ENCODE measurements at places on chromosomes 5 and 9.

DNA sequence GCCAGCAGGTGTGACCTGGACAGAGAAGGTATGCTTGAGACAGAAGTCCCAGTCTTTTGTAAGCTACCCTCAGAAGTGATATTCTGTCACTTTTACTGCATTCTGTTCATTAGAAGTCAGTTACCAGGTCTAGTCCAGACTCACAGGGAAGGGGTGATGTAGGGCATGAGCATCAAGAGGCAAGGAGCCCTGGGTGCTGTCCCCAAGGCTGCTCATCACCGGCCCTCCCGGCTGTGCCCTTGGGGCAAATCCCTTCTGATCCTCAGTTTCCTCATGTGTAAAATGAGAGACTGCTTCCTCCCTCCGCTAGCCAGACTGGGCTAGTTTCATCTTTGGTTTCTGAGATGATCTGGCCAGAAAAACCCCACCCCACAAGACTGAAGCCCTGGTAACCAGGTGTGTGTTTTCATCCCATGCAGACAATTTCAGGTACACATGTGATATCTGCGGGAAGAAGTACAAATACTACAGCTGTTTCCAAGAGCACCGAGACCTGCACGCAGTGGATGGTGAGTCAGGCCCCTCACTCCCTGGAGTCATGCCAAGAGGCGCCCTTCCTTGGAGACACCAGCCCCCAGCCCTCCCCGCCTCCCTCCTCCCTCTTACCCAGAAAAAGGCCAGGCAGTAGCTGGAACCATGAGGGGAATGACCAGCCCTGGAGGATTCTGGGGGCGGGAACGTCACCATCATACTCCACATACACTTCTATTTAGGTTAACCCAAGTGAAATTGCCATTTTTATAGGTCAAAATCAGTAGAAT, 71.0 kb downstream of the AMBP start:
- no peak for DNase-seq

DNA sequence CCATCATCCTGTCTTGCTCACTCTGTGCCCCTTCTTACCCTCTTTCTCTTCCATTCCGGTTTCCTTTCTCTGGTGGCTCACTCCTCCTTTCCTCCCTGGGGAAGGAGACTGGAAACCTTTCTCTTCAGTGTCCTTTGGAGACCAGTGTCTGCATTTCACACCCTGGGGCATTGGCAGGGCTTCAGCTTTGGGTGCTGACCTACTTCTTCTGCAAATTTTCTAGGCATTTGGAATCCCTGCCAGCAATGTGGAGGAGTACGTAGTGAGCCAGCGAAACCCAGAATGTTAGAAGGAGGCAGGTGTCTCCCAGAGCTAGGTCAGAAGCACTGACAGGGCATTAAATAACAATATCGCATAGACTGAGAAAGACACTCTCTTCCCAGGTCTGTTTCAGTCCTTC, 122.2 kb downstream of the SLC28A3 start:
- DNase-seq: no peak

DNA sequence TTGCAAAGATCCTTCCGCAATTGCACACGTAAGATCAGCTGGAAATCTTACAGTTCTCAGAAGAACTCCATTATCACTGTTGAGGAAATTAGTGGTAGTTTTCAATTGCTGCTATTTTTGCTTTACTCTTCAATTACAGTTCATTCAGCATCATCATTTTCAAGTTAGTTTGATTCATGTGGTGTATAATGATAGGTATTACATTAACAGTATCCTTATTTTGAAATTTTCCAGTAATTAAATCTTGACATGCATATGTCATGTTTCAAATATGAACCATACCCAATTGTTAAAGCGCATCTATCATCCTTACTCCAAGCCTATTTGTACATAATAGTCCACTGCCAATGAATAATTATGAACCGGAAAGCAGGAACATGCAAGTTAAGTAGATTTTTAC, 60.3 kb downstream of the NR6A1 start:
- DNase-seq: no peak

DNA sequence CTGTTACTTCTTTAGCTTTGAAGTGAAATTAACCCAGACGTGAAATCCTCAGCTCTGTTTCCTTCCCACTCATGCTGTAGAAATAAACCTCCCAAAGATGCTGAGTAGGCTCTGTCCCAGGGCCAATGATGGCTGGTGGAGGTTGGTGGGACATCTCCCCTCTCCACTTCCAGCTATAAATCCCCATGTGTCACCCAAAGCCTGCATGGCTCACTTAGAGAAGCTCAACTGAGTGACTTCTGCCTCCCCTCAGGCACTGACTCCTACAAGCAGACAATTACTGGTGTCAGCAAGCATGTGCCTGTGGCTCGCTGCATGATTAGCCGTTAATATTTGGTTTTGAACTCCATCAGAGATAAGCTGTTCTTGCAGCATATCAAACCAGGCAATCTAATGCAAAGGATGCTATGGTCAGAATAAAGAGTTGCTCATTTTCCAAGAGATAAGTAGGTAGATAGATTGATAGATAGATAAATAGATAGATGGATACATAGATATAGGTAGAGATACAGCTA, 569.5 kb upstream of the WWC1 start:
- DNase-seq: no peak

- DNase-seq: no peak
These were observed 102.7 kb downstream of the GALNT10 start for GRCh38 chr5:154293219-154293618.

- no peak for DNase-seq
These were observed 37.6 kb upstream of the MAST4 start for GRCh38 chr5:66558560-66558959.

DNA sequence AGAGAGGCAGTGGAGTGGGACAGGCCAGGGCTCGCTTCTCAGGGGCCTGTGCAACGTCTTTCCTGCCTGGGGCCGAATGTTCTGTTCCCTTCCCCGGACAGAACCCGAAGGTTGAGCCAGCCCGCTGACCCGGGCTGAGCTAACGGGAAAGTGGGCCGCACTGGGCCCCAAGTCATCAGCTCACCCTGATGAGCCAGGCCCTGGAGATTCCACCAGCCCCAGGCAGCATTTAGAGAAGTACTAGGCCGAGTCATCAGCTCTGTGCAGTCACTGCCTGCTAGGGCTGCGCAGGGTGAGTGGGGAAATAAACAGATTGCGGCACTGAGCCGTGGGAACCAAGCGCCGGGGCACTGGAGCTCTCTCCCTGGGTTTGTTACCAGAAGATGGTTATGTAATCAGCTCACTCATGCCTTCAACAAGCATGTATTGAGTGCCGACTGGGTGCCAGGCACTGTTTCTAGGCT, 29.1 kb upstream of the DUSP1 start:
- DNase-seq: peak; percentile 95

DNA sequence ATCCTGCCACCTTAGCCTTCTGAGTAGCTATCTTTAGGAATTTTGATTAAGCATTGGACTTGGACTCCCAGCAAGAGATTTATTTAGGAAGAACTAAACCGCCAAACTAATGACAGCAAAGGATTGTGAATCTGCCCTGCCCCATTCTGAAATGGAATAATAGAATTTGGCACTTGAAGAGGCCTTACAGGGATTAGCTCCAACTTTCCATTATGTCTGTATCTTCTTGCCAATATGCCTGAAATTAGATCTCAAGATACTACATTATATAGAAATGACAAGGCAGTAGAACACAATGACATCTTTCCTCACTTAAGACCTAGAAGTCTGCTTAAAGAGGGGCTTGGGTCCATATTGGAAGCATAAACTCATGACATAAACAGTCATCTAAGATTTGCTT, 77.0 kb upstream of the DPYSL3 start:
- DNase-seq: no peak

DNA sequence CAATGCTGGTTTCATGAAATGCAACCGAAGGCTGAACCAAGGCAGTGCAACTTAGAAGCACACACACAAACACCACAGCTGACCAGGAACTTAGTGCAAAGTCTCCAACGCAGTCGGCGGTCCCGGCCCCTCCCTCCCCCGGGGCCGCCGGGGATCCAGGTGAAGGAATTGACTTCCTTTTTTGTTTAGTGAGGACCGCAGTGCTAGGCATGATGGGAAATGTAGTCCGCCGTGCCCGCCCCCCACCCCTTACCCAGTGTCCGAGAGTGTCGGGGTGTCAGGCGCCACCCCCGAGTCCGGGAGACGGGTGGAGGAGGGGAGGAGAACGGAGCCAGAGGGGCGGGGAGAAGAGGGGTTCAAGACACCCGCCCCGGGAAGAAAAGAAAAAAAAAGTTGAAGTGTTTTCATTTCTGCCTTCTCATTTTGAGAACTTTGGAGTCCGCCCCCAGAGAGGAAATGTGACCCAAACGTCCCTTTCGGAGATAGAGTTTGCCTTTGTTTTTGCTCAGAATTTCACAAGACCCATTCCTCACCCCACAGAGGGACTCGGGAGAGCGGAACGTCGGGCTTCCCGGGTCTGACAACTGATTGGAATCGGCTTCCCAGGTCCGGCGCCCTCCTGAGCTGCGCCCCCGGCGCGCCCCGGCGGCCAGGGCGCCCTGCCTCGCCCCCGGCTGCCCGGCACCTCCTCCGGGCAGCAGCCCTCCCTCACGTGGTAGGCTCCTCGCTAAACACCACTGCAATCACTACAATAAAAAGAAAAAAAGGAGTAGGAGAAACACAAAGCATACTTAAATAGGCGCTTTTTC, 2.0 kb downstream of the IER5L start:
- peak; percentile 81 for DNase-seq

- DNase-seq: peak; percentile 59
These were observed 140.9 kb downstream of the AOPEP start for GRCh38 chr9:94867281-94867841.

GRCh38 chr9:89036383-89036782, 45.1 kb downstream of the S1PR3 start:
- DNase-seq: no peak

- DNase-seq: no peak
These were observed 2.2 kb upstream of the GZMK start for GRCh38 chr5:55021821-55022220.

GRCh38 chr5:1213508-1214162, 11.5 kb upstream of the SLC6A18 start:
- no peak for DNase-seq

GRCh38 chr9:135468854-135469521, 10.6 kb upstream of the PPP1R26 start:
- DNase-seq: no peak

DNA sequence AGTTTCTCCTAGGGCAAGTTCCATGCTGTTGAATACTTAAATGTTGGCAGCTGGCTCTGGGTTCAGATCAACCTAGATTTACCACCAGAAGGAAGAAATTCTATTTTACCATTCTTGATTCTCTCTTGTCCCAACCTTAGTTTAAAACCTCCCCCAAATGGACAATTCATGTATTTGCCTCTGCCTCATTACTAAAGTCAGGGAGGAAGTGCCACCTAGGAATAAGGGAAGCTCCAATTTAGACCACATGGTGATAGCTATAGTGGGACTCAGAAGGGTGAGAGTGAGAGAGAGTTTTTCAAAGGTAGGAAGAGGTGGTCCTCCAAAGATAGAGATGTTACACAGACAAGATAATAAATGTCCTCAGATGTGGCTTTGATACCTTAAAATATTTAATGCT, 53.4 kb upstream of the PAM start:
- DNase-seq: no peak

GRCh38 chr5:887947-888637, 4.5 kb downstream of the BRD9 start:
- no peak for DNase-seq

- DNase-seq: no peak
These were observed 410.3 kb upstream of the PRR16 start for GRCh38 chr5:120053841-120054240.

GRCh38 chr5:74257060-74257527, 383.4 kb downstream of the ENC1 start:
- no peak for DNase-seq

GRCh38 chr5:135546101-135546500, 10.3 kb upstream of the NEUROG1 start:
- no peak for DNase-seq

DNA sequence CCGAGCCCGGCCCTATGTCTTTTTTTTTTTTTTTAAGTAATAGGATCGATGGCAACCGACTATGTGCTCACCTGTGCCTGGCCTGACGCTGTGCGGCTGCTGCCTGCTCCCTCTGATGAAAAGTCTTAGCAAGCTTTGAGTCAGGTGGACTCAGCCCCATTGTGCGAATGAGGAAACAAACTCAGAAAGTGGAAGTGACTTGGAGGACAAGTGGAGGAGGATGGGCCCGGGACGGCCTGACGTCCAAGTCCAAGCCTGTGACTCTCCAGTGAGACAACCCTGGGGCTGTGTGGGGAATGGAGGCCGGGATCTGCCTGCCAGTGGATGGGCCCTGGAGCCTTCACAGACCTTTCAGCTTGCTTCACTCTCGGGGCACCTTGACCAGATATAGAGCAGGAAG, 57.9 kb downstream of the EXD3 start:
- DNase-seq: no peak

- no peak for DNase-seq
These were observed 40.6 kb upstream of the COL5A1 start for GRCh38 chr9:134600836-134601638.

DNA sequence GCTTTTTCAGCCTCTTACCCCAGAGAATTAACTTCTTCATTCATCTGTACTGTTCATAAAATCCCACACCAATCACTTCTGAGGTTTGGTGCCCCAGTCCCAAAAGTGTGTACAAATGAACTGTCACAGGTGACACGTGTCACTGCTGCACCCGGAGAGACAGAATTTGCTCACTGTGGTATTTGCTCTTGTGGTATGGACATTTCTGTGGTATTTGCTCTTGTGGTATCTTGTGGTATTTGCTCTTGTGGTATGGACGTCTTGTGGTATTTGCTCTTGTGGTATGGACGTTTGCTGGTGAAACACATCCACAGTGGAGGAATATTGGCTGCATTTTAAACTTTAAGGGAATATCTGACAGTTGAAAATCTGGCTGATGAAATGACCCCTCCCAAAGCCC, 214.9 kb upstream of the DAP start:
- DNase-seq: no peak

DNA sequence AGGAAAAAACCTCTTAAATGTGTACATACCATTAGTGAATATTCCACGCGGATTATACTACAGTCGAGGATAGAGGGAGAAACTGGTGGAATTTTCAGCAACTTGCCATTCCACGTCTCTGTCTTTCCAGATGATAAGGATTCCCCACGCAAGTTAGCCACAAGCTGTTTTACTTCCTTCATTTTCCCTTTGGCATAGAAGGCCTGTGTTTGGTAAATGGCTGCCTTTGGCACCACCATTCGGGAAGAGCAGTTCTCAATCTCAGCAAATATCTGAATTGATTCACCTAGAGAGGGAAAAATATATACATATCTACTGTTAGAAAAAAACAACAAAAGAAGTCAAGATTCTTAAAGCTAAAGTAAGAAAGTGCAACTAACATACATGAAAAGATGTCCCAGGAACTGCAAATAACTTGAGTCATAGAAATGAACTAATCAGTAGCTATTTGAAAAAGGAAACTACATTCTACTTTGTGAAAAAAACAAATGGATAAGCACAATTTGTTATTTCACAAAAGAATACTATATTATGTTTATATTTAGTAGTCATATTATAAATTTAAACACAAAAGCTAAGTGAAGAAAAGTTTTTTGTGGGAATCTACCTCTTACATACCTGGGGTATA, 8.1 kb downstream of the ARRDC3 start:
- no peak for DNase-seq

GRCh38 chr5:30781643-30782042, 411.8 kb upstream of the CDH6 start:
- DNase-seq: no peak

- DNase-seq: no peak
These were observed 336.7 kb downstream of the FAM170A start for GRCh38 chr5:119966028-119966427.

- no peak for DNase-seq
These were observed 214.3 kb downstream of the C9orf50 start for GRCh38 chr9:129406278-129407225.
